Tibial nerve (tissue), 4 donors: ENCODE measurements at places on chromosomes 6 and 20.

DNA sequence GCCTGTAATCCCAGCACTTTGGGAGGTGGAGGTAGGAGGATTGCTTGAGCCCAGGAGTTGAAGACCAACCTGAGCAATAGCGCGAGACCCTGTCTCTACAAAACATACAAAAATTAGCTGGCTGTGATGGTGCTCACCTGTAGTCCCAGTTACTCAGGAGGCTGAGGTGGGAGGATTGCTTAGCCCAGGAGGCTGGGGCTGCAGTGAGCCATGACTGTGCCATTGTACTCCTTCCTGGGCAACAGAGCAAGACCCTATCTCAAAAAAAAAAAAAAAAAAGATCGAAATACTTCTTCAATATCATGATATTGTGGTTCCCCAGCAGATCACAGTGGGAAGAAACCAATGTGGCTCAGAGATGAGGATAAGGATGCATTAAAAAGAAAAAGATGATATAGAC is 47.6 kb downstream of the SOBP start:
- no peak overlapping the region for H3K4me3 ChIP-seq
- no peaks in the 10 kb centered on the region for H3K4me1 ChIP-seq
- H3K27ac ChIP-seq = no peak overlapping the region
- DNase-seq = no peak

GRCh38 chr6:88823998-88824397 is 139.4 kb downstream of the RNGTT start:
- H3K4me1 ChIP-seq = no peaks in the 10 kb centered on the region
- no peak overlapping the region for H3K27ac ChIP-seq
- H3K4me3 ChIP-seq = no peak overlapping the region
- no peak for DNase-seq

- no peaks in the 10 kb centered on the region for H3K36me3 ChIP-seq
- no peak overlapping the region for H3K27ac ChIP-seq
- H3K27me3 ChIP-seq = no peaks in the 10 kb centered on the region
- DNase-seq = no peak
- H3K4me3 ChIP-seq = no peak overlapping the region
Measured at GRCh38 chr6:88115307-88115706, 50.8 kb downstream of the CNR1 start.

- H3K27me3 ChIP-seq = no peaks in the 10 kb centered on the region
- no peak overlapping the region for H3K27ac ChIP-seq
- no peaks in the 10 kb centered on the region for H3K4me1 ChIP-seq
- no peak overlapping the region for H3K4me3 ChIP-seq
Measured at GRCh38 chr6:162670345-162670744, 57.2 kb downstream of the PRKN start.

- no peak overlapping the region for H3K27ac ChIP-seq
- H3K27me3 ChIP-seq = no peaks in the 10 kb centered on the region
- H3K4me3 ChIP-seq = no peak overlapping the region
- no peaks in the 10 kb centered on the region for H3K36me3 ChIP-seq
Measured at GRCh38 chr6:24484657-24485323, 4.6 kb downstream of the GPLD1 start.

- no peaks in the 10 kb centered on the region for H3K27me3 ChIP-seq
- no peak overlapping the region for H3K4me3 ChIP-seq
Measured at GRCh38 chr6:31031095-31031494, 20.8 kb downstream of the MUC22 start.

DNA sequence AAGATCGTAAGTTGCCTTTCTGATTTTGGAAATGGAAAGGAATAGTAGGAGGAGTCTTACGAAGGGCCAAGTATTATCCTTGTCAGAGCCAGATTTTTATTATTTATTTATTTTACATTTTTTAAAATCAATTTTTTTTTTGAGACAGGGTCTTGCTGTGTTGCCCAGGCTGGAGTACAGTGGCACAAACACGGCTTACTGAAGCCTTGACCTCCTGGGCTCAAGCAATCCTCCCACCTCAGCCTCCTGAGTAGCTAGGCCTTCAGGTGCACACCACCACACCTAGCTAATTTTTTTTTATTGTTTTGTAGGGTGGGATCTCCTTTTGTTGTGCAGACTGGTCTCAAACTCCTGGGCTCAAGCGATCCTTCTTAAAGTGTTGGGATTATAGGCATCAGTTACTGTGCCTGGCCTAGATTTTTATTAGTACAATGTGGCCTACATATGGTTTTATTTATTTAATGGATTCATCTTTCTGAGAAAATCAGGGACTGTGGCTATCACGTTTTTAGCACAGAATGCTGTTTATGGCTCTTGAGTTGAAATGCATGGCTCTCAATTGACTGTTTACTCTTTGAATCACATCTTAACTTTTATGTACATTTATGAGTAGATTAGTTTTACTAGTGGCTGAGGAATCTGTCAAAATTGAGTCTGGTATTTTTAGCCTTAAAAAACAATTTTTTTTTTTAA is 16.7 kb downstream of the CDC5L start:
- H3K4me3 ChIP-seq = no peak overlapping the region
- H3K27me3 ChIP-seq = no peaks in the 10 kb centered on the region
- no peak for DNase-seq
- no peaks in the 10 kb centered on the region for H3K36me3 ChIP-seq

GRCh38 chr6:163998496-163998895 is 584.0 kb downstream of the QKI start:
- no peak for DNase-seq
- no peak overlapping the region for H3K4me3 ChIP-seq
- no peaks in the 10 kb centered on the region for H3K36me3 ChIP-seq
- H3K4me1 ChIP-seq = no peaks in the 10 kb centered on the region
- H3K27ac ChIP-seq = no peak overlapping the region

- no peaks in the 10 kb centered on the region for H3K36me3 ChIP-seq
- no peak overlapping the region for H3K4me3 ChIP-seq
- H3K4me1 ChIP-seq = peaks cover 55% of the 10 kb centered on the region
Measured at GRCh38 chr6:41713159-41713649, 22.2 kb downstream of the TFEB start.

DNA sequence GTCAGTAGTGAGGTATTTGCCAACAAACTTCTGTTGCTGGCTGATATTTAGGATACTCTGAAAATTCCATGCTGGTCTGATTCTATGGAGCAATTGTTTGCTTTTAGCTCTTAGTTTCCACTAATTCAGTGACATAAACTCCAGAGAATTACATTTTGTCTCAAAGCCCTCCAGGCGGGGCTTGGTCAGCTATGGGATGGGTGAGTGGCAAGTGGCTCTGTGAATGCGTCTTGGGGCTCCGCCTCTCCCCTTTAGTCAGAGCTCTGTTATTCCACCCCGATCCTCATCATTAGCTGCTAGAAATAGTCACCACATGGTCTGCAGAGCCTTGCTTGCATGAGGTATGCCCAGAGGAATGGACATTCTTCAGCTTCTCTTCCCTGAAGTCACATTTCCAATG is 540.6 kb downstream of the QKI start:
- no peaks in the 10 kb centered on the region for H3K4me1 ChIP-seq
- H3K27ac ChIP-seq = peak overlapping the region; percentile 53
- H3K27me3 ChIP-seq = no peaks in the 10 kb centered on the region

- peaks cover 22% of the 10 kb centered on the region for H3K36me3 ChIP-seq
- no peak overlapping the region for H3K27ac ChIP-seq
- H3K4me1 ChIP-seq = no peaks in the 10 kb centered on the region
- DNase-seq = peak; percentile 77
- no peak overlapping the region for H3K4me3 ChIP-seq
Measured at GRCh38 chr6:44096612-44097011, 30.6 kb downstream of the MRPL14 start.

- peaks cover under 1% of the 10 kb centered on the region for H3K27me3 ChIP-seq
- H3K4me3 ChIP-seq = no peak overlapping the region
- no peaks in the 10 kb centered on the region for H3K36me3 ChIP-seq
Measured at GRCh38 chr6:170089963-170090362, 200.9 kb downstream of the DLL1 start.

DNA sequence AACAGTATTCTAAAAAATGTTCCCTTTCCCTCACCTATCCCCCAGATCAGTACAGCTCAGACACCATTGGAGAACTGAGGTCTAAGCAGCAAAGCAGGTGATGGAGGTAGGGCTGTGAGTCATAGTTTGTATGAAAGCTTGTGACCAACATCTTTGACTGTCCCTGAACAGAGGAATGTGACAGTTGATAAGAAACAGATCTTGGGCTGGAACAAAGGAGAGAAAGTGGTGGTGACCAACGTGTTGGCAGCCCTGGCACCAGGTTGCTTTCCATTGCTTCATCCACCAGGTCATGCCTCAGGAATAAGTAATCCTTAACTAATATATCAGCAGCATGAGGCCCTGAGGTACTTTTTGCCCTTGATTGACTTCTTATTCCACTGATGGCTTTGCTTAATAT is 19.9 kb upstream of the CRIP3 start:
- no peaks in the 10 kb centered on the region for H3K27me3 ChIP-seq
- no peak overlapping the region for H3K27ac ChIP-seq
- no peaks in the 10 kb centered on the region for H3K4me1 ChIP-seq
- no peaks in the 10 kb centered on the region for H3K36me3 ChIP-seq
